ENCODE measurements at places on chromosomes 5 and 9. TPM values are rescaled to one million over a fixed set of nuclear protein-coding genes. Genes with fewer than 3 reads are reported as not detected.

Gene CXCL14
- total RNA-seq = 2.3 TPM

Gene GHR
- total RNA-seq = 3.6 TPM

Gene SPATA31E1
- total RNA-seq = not detected

Gene IL3
- total RNA-seq = not detected

Gene MYORG
- 8.1 TPM for total RNA-seq

DNA sequence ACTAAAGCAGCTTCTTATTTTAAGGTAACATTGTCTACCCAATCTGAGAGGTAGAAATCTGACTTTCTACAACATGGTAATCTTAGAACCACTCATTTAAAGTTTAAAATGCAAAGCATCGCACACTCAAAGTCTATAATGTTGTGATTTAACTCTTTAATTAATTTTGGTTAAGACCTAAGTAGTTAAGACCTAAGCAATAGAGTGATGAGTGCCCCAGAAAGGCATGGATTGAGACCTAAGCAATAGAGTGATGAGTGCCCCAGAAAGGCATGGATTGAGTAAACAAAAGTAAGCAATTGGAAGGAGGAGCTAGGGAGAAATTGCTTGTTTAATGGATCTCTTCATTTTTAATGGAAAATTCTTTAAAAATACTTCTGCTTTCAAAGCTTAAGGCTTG is 86.8 kb downstream of the NLN start:
- no peak for DNase-seq

DNA sequence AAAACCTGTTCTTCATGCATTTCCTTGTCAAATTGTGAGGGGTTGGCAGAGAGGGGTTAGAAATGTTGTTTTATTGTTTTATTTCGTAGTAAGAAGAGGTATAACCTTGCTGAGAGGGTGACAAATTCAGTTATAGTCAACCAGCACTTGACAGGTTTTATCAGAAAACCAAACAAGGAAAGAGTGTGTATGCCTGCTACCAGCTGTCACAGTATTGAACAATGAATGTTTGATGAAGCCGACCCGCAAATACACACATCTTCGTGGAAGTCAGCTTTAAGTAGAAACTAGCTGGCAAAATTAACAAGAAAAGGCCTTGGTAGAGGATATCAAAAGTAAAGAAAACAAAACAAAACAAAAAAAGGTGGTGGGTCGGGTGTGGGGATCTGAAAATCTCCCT is 214.6 kb upstream of the TLE4 start:
- no peak for DNase-seq

GRCh38 chr5:120974690-120975089 is 510.6 kb downstream of the PRR16 start:
- no peak for DNase-seq

DNA sequence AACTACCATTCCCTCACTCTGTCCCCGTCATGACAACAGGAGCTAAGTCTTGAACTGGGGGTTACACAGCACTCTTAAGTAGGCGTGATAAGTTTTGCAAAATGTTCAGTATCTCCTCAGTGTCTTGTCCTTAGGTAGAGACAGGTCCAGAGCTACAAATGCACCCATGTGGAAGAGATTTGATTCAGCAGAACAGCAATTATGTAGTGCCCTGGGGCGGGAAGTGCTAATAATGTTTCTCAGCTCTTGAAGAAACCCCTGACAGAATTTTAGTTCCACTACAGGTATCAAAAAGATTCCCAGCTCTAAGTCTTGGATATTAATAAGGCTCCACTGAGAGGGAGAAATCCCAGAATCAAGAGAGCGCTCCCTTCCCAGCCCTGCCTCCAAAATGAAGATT is 49.6 kb downstream of the DCP2 start:
- DNase-seq = no peak

- DNase-seq = peak; percentile 50
Measured at GRCh38 chr9:69582544-69583297, 89.5 kb downstream of the APBA1 start.
